ENCODE measurements at places on chromosomes 7 and 10.

GRCh38 chr7:15967551-15967950 lies 281.1 kb upstream of the MEOX2 start:
- no peak for DNase-seq

- DNase-seq, result no peak
These were observed 7.2 kb downstream of the GCC1 start for GRCh38 chr7:127578036-127578684.

DNA sequence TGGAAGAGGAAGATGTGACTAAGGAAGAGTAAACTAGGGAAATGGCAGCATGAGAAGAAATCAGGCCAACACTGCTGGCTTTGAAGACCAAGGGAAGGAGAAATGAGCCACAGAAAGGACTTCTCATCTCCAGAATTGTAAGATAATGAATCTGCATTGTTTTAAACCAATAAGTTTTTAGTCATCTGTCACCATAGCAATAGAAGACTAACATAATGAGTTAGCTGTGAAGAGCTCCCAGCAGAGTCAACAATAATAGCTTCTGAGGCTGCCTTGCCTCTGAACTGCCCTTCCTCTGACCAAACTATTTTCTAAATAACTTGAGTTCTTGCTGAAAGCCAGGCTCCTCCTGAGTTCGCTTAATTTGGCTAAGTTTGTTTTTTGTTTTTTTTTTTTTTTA lies 103.6 kb downstream of the CACNA2D1 start:
- DNase-seq, result no peak

GRCh38 chr10:34593374-34593890 lies 221.7 kb downstream of the PARD3 start:
- DNase-seq, result no peak

DNA sequence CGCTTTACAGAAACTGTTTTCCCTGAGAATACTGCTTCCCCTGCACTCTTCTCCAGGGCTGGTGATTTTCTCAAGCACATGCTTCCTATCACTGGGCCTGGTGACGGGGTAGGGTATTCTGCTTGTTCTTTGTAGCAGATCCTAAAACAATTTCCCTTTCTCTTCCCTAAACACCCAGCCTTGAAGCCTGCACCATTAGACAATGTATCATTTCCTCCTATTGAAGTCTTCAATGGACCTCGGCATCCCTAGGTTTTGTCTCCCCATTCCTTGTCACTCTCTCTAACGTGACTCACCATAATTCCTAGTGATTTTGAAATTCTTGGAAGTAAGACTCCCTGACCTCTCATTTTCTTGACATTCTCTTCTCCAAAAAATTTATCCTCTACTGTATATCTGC lies 109.5 kb upstream of the GHITM start:
- no peak for DNase-seq

DNA sequence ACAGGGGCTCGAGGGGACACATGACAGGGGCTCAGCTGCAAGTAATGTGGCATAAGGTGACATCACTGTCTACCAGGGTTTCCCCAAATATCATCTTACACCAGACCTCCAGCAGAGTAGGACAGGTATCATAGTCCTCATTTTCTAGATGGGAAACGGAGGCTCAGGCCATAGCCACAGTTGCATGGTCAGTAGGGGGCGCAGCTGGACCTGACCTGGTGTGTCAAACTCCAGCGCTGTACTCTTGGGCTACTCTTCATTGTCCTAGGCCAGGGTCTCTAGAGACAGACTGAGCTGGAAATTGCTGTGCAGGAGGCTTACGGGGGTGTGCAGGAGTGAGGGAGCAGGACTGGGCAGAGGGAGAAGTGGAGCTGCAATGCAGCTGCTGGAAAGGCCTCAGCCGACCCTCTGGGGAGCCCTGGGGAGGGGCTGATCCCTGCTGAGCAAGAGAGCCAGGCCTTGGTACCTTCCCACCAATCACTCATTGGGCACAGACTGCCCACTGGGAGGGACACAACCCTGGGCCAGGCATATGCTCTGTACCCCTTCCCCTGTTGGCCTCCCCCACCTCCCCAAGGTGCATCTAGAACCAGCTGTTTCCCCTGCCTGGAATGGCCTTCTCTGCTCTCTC lies 89.9 kb downstream of the CDH23 start:
- DNase-seq, result no peak

- no peak for DNase-seq
These were observed 322.7 kb downstream of the LHFPL3 start for GRCh38 chr7:104650991-104651640.

DNA sequence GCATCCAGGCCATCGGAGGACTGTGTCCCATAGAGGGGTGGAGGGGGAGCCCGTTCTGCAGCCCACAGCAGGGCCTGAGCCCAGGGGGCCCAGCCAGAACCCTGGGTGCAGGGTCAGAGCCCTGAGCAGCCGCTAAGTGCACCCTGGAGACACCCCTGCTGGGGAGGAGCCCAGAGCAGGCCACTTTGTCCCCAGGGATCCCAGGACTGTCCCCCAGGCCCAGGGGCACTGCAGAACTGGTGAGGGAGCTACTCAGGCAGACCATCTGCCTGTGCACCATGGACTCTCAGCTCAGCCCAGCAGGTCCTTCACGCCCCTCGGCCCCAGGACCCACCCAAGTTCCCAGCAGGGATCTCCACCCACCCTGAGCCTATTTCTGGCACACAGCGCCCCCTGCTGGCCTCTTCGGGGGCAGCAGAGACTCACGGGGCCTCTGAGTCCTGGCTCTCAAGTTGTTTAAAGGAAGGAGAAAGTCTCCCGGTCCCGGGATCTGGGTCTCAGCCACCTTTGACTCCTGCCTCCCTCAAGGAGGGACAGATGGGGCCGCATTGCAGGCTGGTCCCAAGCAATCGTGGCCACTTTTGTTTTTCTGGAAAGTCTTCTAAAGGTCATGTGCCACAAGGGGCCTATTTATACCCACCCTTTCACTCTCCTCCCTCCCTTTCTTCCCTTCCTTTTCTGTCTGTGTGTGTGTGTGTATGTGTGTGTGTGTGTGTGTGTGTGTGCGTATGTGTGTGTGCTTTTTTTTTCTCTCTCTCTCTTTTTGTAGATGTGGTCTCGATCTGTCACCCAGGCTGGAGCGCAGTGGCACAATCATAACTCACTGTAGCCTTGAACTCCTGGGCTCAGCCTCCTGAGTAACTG lies 90.3 kb downstream of the MYL10 start:
- no peak for DNase-seq

GRCh38 chr7:50791363-50791937 lies 8.8 kb upstream of the GRB10 start:
- no peak for DNase-seq

- DNase-seq, result no peak
These were observed 7.6 kb upstream of the ZNF503 start for GRCh38 chr10:75408911-75409885.

- no peak for DNase-seq
These were observed 14.0 kb upstream of the PTTG1IP2 start for GRCh38 chr7:90455163-90456030.

- DNase-seq, result no peak
These were observed 183.7 kb upstream of the ANK3 start for GRCh38 chr10:60573336-60573735.

DNA sequence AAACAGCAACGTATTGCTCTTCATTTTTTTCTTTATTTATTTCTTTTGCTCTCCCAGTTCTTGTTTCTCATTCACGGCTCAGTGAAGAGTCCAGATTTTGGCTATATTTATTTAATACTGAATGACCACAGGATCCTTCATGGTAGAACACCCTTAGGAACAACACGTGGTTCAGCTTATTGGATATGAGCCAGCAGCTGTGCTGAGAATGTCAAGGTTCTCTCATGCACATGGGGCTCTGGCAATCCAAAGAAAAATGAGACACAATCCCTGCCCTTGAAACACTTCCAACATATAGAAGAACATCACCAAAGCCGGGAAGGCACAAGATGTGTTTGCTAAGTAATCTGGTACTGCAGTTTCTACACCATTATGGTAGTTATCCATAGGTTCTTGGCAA lies 852.9 kb downstream of the SORCS1 start:
- no peak for DNase-seq

GRCh38 chr7:24464861-24465260 lies 108.4 kb upstream of the PALS2 start:
- DNase-seq, result no peak

DNA sequence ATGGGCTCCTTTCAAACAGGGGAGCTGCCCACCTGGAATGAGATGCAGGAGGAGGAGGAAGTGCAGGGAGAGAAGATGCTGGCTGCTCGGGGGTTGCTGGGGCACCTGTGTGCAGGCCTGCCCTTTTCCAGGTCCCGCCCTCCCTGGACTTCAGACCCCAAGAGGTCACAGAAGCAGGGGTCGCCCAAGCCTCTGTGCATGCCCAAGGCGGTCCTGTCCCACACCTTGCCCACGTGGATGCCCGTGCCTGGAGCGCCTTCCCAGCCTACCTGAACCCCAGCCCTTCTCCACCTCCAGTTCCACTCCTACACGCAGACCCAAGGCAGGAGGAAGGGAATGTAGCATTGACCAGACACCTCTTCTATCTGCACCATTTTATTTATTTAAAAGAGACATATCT lies 71.3 kb downstream of the SH3PXD2A start:
- DNase-seq, result no peak

- no peak for DNase-seq
These were observed 89.8 kb upstream of the SAMD8 start for GRCh38 chr10:75021379-75022249.

DNA sequence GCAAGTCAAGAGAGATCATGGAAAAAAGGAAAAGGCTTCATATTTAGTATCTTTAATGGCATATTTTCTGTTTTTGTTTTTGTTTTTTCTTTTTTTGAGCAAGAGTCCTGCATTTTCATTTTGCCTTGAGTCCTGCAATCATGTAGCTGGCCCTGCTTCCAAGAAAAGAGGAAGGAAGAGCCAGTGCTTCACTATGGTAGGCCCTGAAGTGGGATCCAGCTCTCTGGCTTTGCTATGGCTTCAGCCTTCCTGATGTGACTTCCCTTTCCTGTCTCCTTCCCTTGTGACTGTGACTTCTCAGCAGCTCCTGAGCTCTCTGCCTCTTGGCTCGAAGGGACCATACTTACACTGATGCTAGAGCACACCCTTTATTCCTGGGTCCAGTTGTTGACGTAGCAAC lies 512.3 kb downstream of the INHBA start:
- DNase-seq, result no peak

DNA sequence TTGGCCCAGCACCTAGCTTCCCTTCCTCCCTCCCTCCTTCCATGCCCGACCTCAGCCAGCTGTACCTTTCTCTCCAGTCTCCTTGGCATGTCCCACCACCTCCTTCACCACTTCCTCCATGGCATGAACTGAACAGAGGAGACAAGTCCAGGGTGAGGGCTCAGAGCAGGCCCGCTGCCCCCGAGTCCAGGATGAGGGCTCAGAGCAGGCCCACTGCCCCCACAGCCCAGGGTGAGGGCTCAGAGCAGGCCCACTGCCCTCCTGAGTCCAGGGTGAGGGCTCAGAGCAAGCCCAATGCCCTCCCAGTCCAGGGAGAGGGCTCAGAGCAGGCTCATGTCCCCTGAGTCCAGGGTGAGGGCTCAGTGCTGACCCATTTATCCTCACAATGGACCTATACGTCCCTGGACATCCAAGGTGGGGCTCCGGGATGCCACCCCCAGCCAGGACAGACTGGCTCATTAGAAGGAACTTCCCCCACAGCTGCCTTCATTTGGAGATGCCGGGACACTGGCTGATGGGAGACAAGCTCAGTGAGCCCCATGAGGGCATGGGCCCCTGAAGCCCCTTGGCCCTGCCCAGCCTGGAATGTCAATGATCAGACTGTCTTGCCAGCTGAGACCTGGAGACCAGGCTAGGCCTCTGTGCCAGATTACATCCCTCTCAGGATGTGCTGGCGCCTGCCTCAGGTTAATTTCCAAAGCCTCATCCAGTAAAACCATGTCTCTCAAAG lies 30.0 kb downstream of the AGAP4 start:
- no peak for DNase-seq

GRCh38 chr10:58714409-58714808 lies 201.7 kb downstream of the BICC1 start:
- DNase-seq, result no peak

DNA sequence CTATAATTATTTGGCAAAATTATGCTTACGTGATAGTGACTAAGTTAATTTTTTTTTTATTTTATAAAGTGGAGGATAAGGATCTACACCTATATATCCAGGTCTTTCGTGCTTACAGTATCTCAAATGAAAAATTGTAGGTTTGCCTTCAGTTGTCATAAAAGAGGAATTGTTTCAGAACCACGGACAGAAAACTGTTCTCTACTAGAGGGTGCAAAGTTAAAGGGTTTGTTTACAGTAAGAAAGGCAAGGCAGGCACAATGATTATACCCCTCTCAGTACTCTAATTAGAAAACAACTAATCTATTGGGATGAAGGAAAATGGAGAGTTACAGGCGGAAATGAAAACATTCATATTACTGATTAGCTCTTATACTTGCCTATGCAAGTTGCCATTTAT lies 1.5 kb downstream of the PCLO start:
- DNase-seq, result no peak

DNA sequence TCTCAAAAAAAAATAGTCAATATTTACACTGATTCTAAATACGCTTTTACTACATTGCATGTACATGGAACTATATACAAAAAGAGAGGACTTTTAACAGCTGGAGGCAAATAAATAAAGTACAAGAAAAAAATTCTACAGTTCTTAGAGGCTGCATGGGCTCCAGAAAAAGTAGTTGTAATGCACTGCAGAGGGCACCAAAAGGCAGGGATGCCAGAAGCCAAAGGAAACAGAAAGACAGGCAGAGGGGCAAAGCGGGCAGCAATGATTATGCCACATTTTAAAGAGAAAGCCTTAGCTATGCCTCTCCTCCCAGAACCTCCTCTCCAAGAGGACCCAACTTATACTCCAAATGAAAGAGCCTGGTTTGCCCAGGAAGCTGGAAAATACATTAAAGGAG lies 11.6 kb upstream of the ADCK2 start:
- no peak for DNase-seq

DNA sequence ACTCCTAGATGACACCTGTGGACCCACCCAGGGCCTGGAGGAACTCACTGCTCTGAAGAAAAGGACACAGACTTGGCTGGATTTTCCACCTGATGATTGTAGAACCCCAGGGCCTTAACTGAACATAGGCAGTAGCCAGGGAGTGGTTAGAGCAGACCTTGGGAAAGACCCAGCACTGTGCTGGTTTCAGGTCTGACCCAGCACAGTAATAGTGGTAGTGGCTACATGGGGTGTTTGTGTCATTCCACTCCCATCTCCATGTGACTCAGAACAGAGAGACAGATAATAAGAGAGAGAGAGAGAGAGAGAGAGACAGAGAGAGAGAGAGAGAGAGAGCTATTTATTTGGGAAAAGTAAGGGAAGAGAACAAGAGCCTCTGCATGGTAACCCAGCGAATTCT lies 239.1 kb upstream of the MEOX2 start:
- DNase-seq, result no peak

DNA sequence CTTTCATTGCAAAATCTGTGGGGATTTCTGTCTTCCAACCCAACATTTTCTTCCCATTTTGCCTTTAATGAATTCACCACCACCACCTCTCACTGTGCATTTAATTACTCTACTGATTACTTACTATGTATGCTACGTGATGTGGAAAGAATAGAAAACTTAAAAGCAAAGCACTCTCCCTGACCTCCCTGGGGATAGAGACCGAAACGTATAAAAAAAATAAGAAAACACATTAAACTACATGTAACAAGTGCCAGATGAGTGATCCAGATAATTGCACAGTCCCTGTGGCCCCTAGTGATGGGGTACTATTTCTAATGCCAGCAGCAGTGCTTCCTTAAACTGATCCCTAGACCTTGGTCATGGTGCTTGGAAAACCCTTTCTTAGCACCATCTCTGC lies 478.4 kb downstream of the NRG3 start:
- no peak for DNase-seq

- DNase-seq, result no peak
These were observed 110.0 kb downstream of the EMX2 start for GRCh38 chr10:117652228-117653169.

- no peak for DNase-seq
These were observed 58.6 kb downstream of the LOXL4 start for GRCh38 chr10:98209441-98209840.

GRCh38 chr10:35565602-35566081 lies 39.5 kb upstream of the GJD4 start:
- DNase-seq, result no peak

Data from esophagus squamous epithelium (tissue), 5 donors.